ENCODE measurements at places on chromosomes 16 and 17. TPM values are rescaled to one million over a fixed set of nuclear protein-coding genes. Genes with fewer than 3 reads are reported as not detected.

The FBXO39 gene
- not detected for total RNA-seq

The GSG1L gene
- not detected for total RNA-seq

The OTOP2 gene
- total RNA-seq: not detected

The TGFB1I1 gene
- total RNA-seq: 3.4 TPM

The PSMD12 gene
- 16.9 TPM for total RNA-seq

The CDH16 gene
- total RNA-seq: 4.3 TPM

The TBX4 gene
- not detected for total RNA-seq
